ENCODE measurements at places on chromosomes 6 and 20.

GRCh38 chr6:88365230-88365629, 199.1 kb upstream of the CNR1 start:
- no peak for DNase-seq

DNA sequence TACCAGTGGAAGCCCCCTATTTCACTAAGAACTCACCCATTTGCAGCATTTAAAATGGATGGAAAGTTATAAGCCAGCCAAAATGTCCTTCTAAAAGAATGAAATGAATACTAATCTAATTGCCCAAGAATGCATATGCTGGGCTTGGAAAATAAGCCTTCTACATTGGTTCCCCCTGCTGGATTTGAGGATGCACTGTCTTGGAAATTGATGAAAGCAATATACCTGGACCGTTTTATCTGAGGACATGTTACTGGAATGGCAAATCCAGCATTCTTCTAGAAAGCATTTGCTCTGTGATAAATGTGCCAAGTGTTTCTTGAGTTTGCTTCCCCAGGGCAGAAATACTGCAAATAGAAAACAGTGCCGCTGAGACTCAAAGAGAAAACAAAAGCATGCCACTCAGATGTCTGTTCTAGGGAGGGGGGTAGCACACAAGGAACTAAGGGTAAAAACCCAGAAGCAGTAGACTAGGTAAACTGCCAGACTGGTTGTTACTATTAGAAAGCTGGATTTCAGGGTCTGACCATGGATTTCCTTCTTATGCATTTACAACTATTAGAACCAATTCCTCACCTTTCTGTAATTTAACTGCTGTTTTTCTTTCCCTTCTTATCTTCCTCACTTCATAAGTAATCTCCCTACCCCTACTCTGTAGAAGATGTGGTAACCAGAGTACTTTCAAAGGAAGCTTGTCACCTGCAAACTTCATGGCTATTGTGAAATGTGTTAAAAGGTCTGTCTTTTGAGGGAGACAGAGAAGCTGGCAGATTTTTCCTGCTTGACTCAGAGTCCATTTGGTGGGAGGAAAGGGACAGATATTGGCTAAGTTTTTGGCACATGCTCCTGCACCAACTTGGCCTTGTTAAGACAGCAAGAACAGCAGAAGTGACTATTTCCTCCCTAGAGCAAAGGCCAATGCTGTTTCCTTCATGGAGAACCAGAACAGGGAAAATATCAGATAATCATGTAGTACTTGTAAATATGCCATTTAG, 642.6 kb downstream of the KIF16B start:
- DNase-seq: no peak

GRCh38 chr20:47411161-47411560, 54.7 kb upstream of the ZMYND8 start:
- no peak for DNase-seq

DNA sequence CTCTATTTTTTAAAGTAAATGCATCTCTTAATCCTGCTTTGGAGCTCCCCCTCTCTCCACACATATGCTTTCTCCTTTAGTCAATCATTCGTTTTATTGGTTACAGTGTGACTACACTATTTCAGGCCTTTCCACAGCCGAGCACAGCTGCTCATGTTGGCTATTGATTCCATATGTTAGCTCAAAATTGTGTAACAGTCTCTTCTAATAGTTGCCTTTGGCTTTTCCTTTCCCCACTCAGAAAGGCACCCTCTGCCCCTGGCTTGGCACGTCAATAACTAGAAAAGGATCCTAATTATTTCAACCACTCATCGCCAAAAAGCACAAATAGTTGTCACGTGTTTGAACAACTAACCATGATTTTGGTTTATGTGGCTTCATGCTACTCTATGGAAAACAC, 410.3 kb upstream of the SLC35B3 start:
- DNase-seq: no peak

GRCh38 chr20:57421253-57422220, 30.3 kb downstream of the RBM38 start:
- DNase-seq: no peak

DNA sequence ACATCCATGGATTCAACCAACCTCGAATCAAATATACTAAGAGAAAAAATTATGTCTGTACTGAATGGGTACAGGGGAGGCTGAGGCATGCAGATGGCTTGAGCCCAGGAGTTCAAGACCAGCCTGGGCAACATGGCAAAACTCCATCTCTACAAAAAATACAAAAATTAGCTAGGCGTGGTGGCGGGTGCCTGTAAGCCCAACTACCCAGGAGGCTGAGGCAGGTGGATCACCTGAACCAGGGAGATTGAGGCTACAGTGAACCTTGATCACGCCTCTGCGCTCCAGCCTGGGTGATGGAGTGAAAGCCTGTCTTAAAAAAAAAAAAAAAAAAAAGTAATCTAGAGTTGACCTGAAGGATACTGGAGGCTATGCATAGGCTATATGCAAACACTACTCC, 219.1 kb upstream of the SNX9 start:
- no peak for DNase-seq

DNA sequence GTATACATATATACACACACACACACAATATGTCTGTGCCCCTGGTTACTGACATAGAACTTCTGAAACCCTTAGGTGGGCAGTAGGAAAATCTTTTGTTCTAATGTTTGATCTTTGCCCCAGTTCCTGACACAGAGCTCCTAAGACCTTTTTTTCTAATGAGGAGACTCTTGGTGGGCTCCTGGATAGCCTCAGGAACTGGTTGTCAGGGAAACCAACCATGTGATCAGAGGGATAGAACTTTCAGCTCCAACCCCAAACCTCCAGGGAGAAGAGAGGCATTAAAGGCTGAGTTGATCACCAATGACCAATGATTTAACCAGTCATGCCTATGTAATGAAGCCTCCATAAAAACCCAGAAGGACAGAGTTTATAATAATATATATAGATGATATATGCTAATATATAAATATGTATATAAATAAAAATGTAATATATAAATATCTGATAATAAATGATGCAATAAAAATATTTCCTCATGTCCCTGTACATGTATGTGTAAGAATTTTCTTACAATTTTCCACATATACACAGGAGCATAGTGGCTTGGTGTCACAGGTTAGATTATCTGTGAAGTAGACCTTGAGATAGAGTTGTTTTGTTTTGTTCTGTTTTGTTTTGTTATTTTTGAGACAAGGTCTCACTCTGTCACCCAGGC, 93.3 kb downstream of the GPX5 start:
- no peak for DNase-seq
